ENCODE measurements at places on chromosomes 12 and 14.

GRCh38 chr14:33734387-33734786 is 216.5 kb downstream of the EGLN3 start:
- no peak for DNase-seq

GRCh38 chr12:65280306-65280705 is 1.8 kb downstream of the MSRB3 start:
- DNase-seq: no peak

DNA sequence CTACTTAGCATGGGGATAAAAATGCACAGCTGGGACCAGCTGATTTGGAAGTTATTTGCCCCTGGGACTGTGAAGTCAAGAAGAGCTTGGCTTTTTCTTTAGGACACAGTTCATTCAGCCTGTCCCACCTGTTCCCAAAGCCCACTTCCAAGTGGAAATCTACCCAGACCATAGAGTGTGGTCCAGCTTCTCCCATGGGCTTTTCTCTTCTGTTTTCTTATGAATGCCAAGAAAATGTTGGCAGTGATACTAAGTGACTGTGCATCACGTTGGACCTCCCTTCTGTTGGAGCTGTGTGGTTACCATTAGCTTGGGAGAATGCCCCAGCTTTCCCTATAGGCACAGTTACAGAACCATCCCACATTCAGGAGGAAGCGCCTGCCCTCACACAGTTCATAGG is 89.4 kb downstream of the NT5DC3 start:
- no peak for DNase-seq

GRCh38 chr12:16499611-16500010 is 106.4 kb downstream of the LMO3 start:
- DNase-seq: no peak

DNA sequence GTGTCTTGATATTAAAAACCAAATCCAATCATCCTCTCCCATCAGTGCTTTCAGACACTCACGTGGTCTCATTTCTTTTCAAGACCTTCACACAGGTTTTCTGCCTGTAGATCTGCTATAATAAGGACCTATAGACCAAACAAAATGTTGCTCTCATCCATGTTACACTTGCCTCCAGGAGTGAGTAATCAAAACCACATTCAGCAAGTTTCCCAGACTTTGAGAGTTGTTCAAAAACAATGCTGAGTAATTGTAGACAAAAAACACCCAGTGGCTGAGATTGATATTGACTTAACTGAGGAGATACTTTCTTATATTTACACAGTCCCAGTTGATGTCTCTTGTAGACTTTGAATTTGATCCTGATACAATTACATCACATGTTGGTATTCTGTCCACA is 383.1 kb downstream of the TMEM132D start:
- no peak for DNase-seq

Data from NCI-H2107 (cell line).